Fibroblast of the aortic adventitia (primary cell): ENCODE measurements at places on chromosomes 1 and 21. TPM values are rescaled to one million over a fixed set of nuclear protein-coding genes. Genes with fewer than 3 reads are reported as not detected.

DNA sequence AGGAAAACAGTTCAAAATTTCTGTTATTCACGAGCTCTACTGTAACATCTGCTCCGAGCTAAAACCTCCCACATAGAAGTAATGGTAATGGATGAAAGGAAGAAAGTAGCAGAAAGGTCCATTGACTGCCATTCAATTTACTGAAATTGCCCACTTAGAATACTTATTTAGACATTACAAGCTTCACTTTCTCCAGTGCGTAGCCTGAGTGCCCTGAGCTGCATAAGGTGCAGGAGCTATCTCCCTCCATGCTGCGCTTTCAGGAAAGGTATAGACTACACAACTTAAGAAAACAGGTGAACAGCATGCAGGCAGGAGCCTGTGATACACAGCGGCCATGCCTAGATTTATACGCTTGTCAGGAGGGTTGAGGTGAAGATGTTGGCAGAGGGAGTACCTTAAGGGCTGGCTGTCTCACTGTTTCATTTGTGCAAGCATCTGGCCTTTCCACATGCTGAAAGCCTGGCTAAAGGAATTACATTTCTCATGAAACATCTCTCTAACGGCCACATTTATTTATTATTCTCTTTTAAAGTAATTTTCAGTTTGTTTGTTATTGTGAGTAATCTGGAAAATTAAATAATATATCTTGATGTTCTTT, 74.7 kb downstream of the RGS18 start:
- DNase-seq: no peak

The GSTM1 gene
- 24.3 TPM in 1 of 2 replicates, not detected in the other for total RNA-seq

- no peak for DNase-seq
These were observed 38.3 kb downstream of the ZC3H11B start for GRCh38 chr1:219574484-219575087.

DNA sequence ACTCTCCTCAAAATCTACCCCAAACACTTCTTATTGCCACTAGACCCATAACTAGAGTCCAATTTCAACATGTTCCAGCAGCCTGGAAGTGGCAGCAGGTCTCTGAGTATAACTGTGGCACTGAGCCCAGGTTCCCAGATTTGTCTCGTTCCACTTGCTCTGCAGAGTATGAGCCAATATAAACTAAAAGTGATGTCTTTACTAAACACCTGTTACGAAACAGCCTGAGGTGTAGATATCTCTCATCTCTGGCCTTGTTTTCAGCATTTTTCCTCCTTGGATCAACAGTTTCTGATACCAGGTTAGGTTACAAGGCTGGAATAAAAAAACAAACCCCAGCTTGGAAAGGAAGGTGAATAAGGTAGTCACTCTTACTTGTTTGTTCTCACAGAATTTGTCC, 25.2 kb upstream of the PRDX6 start:
- peak; percentile 58 for DNase-seq

The FOXD3 gene
- total RNA-seq: not detected in 2 replicates
